ENCODE measurements at places on chromosomes 4 and X.
A peak's percentile ranks its signal among the peaks of the same experiment; 100 is the strongest.

DNA sequence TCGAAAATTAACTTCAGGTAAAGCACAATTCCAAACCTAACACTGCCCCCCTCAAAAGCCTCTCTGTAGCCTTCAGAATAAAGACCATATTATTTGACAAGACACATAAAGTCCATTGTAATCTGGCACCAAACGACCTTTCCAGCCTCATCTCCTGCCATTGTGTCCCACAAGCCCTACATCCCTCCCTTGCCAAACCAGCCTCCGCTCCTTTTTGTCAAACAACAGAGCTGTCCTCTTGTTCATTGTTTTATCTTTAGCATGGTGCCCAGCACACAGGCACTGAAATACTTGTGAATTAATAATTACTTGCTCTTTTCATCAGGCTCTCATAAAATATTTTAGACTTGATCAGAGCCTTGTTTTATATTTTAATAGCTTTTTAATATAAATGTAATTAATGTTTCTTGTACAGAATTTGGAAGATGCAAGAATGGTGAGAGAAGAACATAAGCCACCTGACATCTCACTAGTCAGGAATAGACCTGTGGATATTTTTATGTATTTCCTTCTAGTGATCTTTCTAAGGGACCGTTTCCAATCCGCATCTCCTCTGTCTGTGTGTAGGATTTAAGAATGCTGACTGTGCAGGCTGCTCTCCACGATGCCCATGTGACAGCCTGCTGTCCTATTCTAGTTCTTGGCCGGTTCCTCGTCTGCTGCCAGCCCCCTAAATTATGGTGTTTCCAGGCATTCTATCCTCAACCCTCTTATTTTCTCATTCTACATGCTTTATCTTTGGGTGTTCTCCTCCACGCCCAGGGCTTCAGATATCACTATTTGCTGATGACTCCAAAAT lies 3.0 kb upstream of the IRF2 start:
- DNase-seq: no peak

- DNase-seq: no peak
These were observed 4.9 kb downstream of the SMR3A start for GRCh38 chr4:70365479-70365878.

DNA sequence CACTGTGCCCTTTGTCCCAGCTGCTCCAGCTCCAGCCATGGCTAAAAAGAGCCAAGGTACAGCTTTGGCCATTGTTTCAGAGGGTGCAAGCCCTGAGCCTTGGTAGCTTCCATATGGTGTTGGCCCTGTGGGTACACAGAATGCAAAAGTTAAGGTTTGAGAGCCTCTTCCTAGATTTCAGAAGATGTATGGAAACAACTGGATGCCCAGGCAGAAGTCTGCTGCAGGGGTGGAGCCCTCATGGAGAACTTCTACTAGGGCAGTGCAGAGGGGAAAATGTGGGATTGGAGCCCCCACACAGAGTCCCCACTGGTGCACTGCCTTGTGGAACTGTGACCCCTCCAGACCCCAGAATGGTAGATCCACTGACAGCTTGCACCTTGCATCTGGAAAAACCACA lies 70.9 kb upstream of the MSX1 start:
- DNase-seq: no peak

- peak; percentile 25 for DNase-seq
These were observed 110.4 kb upstream of the RXFP1 start for GRCh38 chr4:158411269-158411668.

GRCh38 chrX:141127146-141127545 lies 49.8 kb downstream of the LDOC1 start:
- no peak for DNase-seq

GRCh38 chr4:158094413-158095134 lies 78.3 kb downstream of the GASK1B start:
- peak; percentile 5 for DNase-seq

GRCh38 chr4:16161851-16162408 lies 64.3 kb downstream of the TAPT1 start:
- DNase-seq: no peak

All from iPS-NIHi11 (cell line).